Islet precursor cell (in vitro differentiated cells): ENCODE measurements at places on chromosomes 12 and 14.
A peak's percentile ranks its signal among the peaks of the same experiment; 100 is the strongest.

DNA sequence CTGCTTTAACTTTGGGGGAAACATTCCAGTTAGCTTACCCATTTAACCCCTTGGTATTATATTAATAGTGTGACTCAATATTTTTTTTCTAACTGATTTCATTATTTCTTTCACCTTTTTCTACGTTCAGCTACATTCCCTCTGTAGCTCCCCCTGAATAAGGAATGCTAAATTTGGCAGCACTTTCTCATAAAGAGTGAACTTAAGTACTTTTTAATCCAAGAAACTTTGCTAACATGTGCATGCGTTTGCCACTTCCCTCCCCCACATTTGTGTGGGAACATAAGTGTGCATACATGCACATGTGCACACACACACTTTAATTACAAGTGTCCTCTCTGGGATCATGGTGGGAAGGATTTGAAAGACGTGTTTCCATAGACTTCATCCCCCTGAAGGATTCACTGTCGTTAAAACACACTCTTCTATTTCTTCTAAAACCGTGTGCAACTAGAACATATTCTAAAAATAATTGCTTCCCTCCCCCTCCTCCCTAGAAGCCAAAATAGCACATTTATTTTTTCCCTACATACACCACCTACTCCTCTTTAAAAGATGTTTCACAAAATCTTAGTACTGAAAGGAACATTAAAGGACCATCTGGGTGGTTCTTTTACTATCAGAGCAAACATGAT lies 142.6 kb downstream of the PPM1H start:
- peak; percentile 6 for DNase-seq

- no peak for DNase-seq
Observed at GRCh38 chr14:52808101-52808500, 16.7 kb upstream of the GNPNAT1 start.

DNA sequence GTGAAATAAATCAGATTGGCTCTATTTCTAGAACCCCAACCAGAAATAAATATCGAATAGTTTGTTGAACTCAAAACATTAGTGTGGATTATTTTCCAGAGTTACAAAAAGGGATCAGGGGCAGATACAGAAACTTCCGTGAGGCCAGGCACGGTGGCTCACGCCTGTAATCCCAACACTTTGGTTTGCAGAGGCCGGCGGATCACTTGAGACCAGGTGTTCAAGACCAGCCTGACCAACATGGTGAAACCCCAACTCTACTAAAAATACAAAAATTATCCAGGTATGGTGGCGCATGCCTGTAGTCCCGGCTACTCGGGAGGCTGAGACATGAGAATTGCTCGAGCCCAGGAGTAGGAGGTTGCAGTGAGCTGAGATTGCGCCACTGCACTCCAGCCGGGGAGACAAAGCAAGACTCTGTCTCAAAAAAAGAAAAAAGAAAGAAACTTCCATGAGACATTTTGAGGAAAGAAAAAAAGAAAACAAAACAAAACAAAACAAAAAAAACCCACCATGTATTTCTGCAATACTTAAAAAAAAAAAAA lies 2.1 kb downstream of the FBXO21 start:
- no peak for DNase-seq

DNA sequence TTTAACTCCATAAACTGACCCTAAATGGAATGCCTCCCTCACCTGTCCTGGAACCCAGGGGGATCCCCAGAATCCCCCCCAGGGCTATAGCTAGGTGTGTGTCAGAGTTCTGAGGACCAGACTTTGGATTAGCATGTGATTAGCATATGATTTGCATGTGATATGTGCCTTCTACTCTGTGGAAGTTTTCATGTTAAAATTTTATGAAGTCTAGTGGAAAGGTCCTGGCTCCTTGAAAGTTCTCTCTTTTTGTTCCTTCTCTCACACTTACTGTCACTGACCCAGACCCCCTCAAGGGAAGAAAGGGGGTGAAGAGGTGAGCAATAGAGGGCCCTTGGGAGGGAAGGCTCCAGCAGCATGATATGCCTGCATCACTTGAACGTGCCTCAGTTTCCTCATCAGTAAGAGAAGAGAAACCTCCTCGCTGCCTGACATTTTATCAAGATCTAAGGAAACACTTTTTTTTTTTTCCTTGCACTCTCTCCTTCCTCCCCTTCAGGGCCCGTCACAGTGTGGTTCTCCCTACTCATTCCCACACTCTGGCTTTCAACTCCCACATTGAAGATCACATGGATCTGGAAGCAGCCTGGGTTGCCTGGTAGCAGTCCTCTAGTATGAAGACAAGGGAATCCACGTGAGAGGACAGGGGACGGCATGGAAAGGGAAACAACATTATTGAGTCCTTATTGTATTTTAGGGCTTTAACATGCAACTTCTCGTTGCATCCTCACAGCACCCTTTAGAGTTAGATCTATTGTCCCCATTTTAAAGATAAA lies 3.3 kb upstream of the C1QL4 start:
- DNase-seq: no peak

GRCh38 chr14:54197369-54197768 lies 199.4 kb upstream of the CDKN3 start:
- DNase-seq: no peak

- no peak for DNase-seq
Observed at GRCh38 chr12:61367281-61367785, 892.9 kb upstream of the USP15 start.

- no peak for DNase-seq
Observed at GRCh38 chr12:78612190-78612589, 252.4 kb upstream of the SYT1 start.

DNA sequence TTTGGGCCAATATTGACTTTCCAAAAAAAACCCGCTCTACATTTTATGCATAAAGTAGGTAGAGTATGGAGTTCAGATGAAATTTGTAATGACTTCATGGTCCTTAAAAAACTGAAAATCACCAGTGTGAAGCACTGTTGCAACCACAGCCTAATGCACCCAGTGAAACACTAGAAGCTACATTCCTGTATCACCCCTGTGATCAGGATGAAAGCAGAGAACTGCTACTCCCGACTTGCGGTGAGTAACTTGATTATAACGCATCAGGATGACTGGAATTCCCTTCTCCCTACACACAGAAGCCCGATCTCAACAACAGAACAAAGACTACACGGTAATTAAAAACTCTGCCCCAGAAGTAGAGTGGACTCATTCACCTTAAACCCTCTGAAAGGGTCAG lies 33.8 kb downstream of the SPTB start:
- peak; percentile 85 for DNase-seq

- no peak for DNase-seq
Observed at GRCh38 chr12:117356048-117356447, 5.4 kb downstream of the NOS1 start.

- no peak for DNase-seq
Observed at GRCh38 chr12:19304149-19304750, 135.0 kb upstream of the AEBP2 start.

GRCh38 chr12:111558107-111558376 lies 41.1 kb downstream of the ATXN2 start:
- no peak for DNase-seq

GRCh38 chr14:54762296-54762695 lies 140.3 kb downstream of the GCH1 start:
- DNase-seq: no peak

- DNase-seq: peak; percentile 92
Observed at GRCh38 chr12:66132408-66132807, 1.9 kb upstream of the LLPH start.

DNA sequence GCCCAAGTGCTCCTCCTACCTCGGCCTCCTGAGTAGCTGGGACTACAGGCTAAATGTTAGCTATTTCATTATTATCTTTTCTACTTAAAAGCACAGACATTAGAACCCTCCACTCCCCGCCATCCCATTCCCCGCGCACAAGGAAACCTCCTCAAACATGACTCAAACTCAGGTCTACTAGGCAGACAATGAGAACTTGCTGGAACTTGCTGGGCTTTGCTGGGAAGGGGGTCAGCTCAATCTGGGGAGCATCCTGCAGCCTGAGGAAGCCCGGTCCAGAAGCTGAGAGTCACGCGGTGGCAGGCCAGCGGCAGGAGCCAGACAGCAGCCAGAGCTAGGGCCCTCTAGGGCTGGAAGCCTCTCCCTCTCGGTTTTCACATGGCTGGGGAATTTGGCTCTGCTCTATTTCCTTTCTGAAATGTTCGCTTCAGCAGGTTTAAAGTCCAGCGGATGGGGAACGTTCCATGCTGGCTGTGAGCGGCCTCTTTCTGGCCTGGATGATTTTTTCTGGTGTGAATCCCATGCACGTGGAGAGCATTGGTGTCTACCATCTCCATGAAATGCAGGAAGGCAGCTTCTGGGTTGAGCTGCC lies 68.5 kb downstream of the SLC6A12 start:
- DNase-seq: no peak

- DNase-seq: no peak
Observed at GRCh38 chr12:90899456-90900182, 55.4 kb downstream of the CCER1 start.

- no peak for DNase-seq
Observed at GRCh38 chr12:120971299-120972180, 6.8 kb upstream of the HNF1A start.

- no peak for DNase-seq
Observed at GRCh38 chr14:106269029-106269428, 742.6 kb downstream of the TMEM121 start.

DNA sequence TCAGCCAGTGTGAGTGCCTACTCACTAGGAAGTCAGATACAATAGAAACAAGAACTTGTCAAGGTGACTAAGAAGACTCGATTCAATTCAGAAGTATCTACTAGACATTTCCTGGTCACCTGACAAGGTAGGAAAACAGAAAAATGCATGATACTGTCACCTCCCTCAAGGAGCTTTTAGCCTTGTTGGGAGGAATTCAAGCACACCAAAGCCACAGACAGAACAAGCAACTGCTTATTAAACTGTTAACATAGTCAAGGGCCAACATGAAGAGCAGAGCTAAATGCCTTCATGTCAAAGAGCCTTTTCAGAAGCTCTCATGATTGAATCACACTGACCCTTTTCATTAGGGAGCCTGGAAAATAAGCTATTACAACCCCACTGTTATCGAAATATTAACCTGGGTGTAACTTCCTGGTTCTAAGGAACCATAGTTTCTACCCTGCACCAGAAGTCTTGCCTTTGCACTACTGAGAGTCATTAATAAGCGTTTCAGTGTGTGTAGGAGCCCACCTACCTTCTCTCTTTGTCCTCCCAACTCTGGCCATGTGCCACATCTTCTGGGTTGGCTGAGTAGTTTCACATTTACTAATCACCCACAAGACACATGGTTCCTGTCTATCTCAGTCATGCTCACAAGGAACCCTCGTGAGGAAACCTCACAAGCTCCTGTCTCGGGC lies 31.0 kb upstream of the LGALS3 start:
- DNase-seq: no peak

DNA sequence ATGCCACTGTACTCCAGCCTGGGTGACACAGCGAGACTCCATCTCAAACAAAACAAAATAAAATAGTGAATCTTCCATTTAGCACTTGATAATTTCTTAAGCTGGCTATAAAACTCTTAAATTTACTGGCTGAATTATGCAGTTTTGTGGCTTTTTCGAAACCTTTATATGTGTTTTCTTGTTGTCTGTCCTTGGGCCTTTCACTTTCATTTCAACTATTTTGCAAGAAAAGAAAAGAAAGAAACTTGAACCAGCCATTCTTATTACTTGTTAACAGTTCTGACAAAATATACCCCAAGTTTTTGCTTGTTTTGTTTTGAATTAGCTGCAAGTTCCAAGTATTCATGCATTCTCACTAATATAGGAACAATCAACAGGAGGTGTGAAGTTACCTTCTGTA lies 42.8 kb downstream of the PRICKLE1 start:
- no peak for DNase-seq

DNA sequence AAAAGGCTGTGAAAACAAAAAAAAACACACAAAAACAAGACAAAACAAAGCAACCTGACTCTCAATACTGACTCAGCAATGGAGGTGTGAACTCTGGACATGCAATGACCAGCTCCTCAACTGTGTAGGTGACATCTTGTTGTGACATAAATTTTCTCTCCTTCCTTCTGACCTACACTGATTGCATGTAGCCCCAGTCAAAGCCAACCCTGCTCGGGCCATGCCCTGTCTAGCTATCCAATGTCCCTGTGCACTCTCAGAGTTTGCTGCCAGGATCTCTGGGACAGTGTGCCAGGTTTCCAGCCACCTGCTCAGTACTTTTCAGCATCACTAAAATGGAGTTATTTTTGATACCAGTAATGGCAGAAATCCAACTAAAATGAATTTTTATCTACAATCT lies 18.9 kb upstream of the CRACR2A start:
- no peak for DNase-seq

DNA sequence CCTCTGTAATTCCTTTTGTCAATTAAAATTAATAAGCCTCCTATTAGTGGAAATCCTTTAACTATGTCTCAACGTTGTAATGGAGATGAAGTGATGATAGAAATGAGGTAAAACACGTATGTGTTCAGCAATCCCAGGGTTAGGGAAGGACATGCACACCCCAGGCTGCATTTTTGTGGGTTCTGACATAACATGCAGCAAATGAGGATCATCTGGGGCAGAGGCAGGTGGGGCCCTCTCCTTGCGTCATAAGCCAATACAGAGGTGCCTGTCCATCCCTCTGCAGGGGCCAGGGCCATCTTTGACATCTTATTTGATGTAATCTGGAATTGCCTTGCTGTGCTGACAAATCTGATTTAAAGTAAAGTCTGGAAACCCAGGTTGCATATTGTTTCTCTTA lies 73.2 kb downstream of the MYRFL start:
- peak; percentile 79 for DNase-seq

DNA sequence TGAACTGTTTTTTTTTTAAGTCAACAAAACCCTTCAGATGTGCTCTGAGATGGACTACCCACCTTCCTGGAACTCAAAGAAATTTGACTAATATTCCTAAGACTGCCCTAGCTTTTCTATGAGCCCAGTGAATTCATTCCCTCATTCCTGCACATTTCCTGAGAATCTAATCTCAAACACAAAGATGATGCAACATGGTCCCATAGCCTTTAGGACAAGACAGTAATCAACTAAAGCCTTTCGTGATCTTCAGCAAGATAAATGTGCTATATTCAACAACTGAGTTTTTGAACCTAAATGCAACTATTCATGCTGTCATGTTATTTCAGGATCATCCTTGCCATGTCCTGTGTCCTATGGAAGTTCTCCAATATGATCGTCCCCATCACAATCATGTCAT lies 5.0 kb downstream of the SETD3 start:
- DNase-seq: no peak

GRCh38 chr12:94805749-94806529 lies 155.6 kb upstream of the TMCC3 start:
- no peak for DNase-seq

DNA sequence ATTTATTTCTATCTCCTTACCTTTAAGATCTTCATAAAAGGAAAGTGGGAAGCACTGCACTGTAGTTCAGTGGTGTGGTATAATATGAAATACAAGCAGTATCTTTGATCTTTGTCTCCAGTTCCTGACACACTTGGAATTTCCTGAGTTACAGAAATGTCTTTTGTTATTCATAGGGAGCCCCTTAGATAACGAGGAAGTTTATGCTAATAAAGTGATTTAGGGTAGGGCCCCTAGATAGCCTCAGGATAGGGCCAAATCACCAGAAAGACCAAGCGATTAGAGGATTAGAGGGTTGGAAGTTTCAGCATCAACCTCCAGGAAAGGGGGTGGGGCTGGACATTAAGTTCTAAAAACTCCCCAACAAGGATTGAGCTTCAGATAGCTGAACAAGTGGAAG lies 29.9 kb upstream of the DDHD1 start:
- DNase-seq: no peak
